Stimulated activated CD8-positive, alpha-beta memory T cell treated with anti-CD3 and anti-CD28 coated beads, Interleukin-15, amount 100 ng/mL, for 4 hours (primary cell): ENCODE measurements at places on chromosomes 3 and 15.

DNA sequence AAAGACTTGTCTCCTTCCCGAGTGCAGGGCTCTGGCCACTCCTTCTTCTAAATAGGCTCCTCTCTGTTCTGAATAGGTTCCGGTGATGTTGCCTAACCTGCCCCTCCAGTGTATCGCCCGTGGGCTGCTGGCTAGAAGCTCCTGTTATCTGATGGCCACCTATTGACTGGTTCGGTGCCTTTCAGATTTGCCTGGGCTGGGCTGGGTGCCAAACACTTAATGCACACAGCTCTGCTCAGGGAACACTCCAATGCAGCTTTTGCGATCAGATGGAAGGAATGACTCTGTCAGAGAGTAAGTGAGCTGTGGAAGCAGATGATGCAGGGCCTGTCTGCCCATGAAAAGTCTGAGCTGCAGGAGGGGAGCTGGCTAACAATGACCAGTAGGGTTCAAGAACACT lies 112.9 kb downstream of the CORO2B start:
- no peak for DNase-seq

GRCh38 chr3:23754215-23754614 lies 51.5 kb upstream of the UBE2E1 start:
- DNase-seq = no peak

DNA sequence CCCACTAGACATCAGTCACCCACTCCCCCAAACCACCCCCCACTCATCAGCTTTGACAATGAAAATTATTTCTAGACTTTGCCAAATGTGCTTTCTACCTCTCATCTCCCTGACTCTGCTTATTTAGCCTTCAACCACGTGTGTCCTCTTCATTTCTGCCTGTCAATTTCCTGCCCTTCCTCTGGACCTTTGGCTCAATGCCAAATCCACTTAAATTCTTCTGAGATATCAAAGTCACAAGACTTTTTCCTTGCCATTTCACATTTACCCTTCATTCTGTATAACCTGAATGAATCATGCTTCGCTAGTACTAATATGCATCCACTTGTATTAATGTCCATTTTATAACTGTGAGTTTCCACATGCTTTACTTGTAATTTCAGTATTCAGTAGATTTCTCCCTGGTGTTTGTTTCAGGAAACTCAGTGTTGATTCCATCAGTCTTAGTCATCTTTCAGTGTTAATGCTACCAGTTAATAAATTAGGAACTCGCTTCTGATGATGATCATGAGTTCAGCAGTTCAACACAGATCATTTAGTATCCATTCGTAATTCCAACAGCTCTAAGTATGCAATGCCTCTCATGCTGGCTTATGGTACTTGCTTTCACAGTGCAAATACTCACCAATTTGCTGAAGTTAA lies 128.2 kb upstream of the OSTN start:
- no peak for DNase-seq

DNA sequence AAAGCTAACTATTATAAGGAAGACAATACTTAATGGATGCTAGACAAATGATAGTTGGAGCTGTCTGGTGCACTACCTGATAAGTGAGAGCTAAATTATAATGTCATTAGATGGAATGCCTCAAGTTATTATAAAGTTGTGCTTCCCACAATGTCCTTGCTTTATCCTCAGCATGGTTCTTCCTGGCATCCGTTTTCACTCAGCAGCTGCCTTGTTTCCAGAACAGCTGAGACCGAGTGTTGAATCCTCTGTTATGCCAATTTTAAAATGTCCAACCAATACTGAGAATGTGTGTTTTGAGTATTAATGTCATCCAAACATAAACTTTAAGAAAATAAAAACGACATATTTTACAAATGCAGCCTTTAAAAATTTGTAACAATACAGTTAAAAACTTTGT lies 286.7 kb upstream of the SOX2 start:
- DNase-seq = no peak

DNA sequence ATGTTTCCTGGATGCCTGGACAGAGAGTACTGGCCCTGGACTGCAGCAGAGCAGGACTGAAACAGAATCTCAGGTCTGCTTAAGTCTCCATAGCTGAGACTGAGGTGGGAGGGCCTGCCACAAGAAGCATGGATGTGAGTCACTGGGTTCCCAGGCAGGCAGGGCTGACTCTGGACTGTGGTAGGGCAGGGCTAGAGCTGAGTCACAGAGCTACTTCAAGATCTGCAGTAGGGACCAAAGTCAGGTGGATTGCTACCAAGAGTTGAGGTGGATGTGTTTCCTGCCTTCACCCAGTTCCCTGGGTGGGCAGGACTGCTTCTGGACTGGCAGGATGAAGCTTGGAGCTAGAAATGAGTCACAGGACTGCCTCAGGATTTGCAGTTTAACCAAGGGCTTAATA lies 282.9 kb downstream of the AGBL1 start:
- no peak for DNase-seq

- DNase-seq = no peak
Observed at GRCh38 chr3:98209244-98209643, 42.7 kb downstream of the OR5H15 start.

DNA sequence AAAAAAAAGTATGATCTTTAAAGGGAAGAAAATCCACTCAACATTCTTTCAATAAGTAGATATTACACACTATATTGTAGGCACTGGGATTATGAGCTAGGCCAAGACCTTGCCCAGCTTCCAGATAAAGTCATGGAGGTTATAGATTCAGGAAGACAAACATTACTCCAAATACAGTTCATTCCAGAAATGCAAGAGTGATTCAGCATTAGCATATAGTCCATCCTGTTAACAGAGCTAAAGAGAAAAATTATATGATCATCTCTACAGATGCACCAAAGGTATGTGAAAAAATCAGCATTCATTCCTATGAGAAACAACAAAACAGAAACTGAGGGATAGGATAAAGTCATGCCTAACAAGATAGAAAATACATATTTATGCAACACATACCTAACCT lies 42.1 kb upstream of the NSMCE3 start:
- DNase-seq = no peak
